ENCODE measurements at places on chromosomes 7 and 10. TPM values are rescaled to one million over a fixed set of nuclear protein-coding genes. Genes with fewer than 3 reads are reported as not detected.
A peak's percentile ranks its signal among the peaks of the same experiment; 100 is the strongest.

RASSF4 gene
- total RNA-seq = 3.8 TPM

DNA sequence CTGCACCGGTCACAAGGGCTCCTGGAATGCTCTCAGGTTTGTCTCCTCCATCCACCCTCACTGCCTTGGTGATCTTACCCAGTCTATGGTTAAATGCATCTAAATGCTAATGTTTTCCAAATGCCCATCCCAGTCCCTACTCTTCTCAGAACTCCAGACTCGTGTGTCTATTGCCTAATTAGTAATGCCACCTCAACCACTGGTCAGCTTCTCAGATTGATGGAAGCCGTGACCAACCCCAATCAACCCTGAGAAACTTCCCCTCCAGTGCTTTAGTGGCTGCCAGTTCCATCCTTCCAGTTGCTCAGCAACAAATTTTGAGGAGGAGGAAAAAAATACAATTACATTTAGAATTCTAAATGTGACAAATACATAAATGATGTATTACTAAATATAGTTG, 18.6 kb downstream of the NUDCD3 start:
- no peak for DNase-seq

DNA sequence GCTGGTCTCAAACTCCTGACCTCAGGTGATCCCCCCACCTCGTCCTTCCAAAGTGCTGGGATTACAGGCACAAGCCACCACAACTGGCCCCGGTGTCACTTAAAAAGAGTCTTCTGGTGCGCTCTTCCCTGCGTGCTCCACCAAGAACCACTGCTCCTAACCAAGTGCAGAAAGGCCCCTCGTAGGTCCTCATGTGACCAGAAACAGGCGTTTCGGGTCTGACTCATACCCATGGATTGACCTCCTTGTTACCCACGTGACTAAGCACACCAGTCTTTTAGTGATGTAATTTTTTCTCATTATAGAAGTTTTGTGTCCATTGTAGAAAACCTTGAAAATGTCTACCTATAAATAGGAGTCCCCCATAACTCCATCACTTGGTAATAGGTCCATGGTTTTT, 13.9 kb downstream of the FKBP6 start:
- DNase-seq = peak; percentile 73

- no peak for DNase-seq
Measured at GRCh38 chr10:66350622-66351399, 575.0 kb upstream of the LRRTM3 start.

DNAJC12 gene
- total RNA-seq = 1.1 TPM

GRCh38 chr10:409408-410040, 274.3 kb downstream of the ZMYND11 start:
- DNase-seq = no peak

DNA sequence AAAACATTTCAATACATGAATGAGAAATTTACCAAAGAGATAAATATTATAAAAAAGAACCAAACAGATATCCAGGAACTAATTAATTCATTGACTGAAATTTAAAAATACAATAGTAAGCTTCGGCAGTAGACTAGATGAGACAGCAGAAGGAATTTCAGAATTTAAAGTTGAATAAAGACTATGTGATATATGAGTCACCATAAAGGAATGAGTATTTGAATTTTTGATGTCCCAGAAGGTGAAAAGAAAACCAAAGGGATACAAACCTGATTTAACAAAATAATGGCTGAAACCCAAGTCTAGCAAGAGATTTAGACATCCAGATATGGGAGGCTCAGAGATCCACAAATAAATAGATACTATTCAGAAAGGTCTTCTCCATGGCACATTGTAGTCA, 623.9 kb upstream of the FOXK1 start:
- no peak for DNase-seq

GRCh38 chr10:49357910-49358309, 38.0 kb downstream of the DRGX start:
- DNase-seq = no peak

GRCh38 chr7:38318241-38318640, 44.8 kb upstream of the TARP start:
- no peak for DNase-seq

DNA sequence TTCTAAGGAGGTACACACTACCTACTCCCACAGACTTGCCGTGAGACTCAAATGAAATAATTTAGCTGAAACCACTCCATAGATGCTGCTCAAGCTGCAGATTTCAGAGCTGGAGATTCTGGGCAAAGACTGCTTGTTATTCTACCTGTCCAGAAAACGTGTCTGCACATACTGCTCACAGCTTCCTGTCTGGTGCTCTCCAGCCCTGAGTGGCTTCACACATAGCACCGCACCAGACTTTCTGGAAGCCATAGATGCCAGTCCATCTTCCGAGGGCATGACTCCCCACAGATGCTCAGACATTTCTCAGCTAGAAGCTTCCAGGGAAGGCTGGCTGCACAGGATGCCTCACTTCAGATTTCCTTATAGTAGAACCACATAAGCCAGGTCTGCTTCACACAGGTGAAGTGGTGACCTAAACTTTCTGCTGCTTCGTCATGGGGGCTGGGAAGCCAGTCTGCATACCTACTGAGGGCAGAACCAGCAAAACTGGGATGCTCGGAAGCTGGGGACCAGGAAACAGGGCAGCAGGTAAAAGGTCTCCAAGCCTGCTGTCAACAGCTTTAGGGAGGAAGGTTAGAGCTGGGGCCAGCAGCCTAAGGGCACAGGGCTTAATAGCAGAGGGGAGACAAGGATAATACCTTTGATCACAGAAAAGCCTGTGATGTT, 18.2 kb downstream of the CCDC6 start:
- DNase-seq = no peak

DNA sequence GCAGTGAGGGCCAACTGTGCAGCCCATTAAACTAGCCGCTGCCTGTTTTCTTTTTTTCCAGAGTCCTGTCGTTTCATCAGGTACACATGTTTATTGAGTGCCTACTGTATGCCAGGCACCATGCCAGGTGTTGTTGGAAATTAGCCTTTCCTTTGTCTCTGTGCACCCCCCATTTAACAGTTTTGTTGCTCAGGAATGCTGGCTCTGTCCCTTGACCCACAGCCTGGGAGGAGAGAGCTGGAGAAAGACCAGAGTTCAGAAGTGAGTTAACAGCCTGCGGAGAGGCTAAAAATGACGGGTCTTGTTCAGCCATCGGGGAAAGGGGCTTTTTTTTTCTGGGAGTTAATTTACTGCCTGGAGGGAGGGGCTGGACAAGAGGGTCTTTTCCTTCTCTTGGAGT, 1.3 kb downstream of the LRMDA start:
- no peak for DNase-seq

DNA sequence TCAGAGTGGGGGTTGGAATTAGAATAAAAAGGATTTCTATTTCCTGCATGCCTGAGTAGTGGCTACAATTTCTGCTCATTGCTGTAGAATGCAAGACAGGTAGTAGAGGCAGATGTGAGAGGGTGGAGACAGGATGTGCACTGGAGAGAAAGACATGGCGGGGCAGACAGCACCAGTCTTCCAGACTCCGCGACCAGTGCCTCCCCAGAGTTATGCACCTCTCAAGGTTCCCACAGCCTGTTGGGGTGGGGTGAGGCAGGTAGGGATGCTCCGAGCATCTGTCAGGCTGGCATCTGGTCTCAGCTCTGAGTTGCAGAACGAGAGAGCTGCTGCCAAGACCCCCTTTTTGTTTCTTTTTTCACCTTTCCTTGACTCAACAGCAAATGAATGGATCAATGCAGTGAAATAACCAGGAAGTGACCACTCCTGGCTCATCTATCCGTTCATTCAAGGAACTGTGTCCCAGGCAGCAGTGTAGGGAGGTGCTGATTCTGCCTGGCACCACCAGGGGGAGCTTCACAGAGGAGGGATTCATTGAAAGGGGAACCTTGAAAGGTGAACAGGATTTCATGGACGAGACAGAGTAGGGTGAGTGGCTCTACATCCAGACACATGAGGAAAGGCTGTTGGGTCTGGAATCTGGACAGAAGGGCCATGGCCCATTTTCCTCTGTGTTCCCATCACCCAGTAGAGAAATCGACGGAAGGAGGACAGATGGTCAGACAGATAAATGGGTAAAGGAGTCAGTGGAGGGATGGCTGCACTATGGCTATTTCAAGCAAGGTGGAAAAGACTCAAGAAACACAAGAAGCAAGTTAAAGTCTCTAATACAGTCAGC, 17.2 kb upstream of the SLC18A3 start:
- DNase-seq = peak; percentile 68

CADPS2 gene
- total RNA-seq = 26.9 TPM

DNA sequence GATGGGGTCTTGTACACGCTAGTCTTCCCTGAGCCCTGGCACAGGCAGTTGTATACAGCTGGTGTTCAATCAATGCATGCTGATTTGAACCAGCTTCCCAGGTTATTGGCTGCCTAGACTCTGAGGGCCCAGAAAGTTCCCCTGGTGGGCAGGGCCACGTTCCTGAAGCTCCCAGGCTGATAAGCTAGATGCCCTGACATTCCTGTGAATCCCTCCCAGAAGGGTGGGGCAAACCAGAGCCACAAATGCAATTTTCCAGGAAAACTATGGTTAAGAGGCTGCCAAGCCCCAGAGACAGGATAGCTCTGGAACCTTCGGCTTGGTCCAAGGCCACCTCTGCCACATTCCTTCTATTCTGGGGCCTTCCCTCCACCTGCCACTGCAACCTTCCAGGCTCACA, 78.2 kb downstream of the FAM53B start:
- peak; percentile 55 for DNase-seq

MBL2 gene
- total RNA-seq = not detected

- DNase-seq = peak; percentile 64
Measured at GRCh38 chr10:124648738-124649137, 95.4 kb downstream of the FAM53B start.

GRCh38 chr10:110672580-110672919, 28.4 kb downstream of the RBM20 start:
- no peak for DNase-seq

GRCh38 chr10:94042001-94042833, 48.5 kb downstream of the PLCE1 start:
- peak; percentile 96 for DNase-seq

- no peak for DNase-seq
Measured at GRCh38 chr7:73537051-73537450, 15.0 kb upstream of the BAZ1B start.

- DNase-seq = peak; percentile 94
Measured at GRCh38 chr10:80497187-80498077, 40.3 kb upstream of the SH2D4B start.

DNA sequence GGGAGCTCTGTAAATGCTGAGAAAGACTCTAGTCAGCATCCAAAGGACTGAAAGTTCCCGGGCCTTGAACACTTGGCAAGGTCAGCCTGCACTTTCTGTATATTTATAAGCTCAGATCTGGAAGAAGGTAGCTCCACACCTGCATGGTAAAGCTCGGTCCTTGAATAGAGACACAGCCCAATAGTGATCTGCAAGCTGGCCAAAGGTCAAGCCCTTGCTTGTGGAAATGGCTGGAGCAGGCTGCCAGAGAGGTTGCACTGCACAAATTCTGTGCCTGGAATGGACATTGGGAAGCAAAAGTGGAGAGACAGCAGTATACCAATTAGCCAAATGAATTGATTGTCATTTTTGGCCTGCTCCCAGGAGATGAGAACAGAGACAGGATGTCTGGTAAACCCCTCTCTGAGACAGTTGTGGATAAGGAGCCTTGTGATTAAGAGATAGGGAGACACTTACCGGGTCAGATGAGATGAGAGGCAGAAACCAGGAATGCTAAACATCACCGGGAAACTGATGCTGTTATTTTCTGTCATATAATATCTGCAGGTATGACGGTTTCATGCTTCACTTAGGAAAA, 8.0 kb upstream of the FRA10AC1 start:
- no peak for DNase-seq

ANKRD61 gene
- total RNA-seq = not detected

GRCh38 chr10:132114953-132115520, 49.3 kb downstream of the JAKMIP3 start:
- no peak for DNase-seq

DNA sequence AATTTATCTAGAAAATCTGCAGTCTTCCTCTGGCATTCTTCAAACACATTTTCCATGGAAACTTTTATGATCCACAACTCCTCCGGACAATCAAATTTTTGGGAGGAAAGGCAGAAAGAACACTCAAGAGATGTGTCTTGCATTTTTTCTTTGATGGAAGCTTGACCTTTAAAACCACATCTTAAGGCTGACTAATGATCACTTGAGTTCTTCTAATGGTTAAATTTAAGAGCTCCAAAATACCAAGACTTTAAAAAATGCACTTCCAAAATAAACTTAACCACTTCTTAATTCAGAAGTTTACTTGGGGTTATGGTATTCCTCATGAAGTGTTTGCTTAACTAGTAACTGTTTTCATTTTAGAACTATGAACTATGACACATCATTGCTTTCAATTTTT, 43.3 kb downstream of the ETV1 start:
- peak; percentile 56 for DNase-seq

GSTK1 gene
- 53.3 TPM for total RNA-seq

COBL gene
- total RNA-seq = not detected

GRCh38 chr7:23294549-23295400, 4.4 kb upstream of the MALSU1 start:
- DNase-seq = no peak

DNA sequence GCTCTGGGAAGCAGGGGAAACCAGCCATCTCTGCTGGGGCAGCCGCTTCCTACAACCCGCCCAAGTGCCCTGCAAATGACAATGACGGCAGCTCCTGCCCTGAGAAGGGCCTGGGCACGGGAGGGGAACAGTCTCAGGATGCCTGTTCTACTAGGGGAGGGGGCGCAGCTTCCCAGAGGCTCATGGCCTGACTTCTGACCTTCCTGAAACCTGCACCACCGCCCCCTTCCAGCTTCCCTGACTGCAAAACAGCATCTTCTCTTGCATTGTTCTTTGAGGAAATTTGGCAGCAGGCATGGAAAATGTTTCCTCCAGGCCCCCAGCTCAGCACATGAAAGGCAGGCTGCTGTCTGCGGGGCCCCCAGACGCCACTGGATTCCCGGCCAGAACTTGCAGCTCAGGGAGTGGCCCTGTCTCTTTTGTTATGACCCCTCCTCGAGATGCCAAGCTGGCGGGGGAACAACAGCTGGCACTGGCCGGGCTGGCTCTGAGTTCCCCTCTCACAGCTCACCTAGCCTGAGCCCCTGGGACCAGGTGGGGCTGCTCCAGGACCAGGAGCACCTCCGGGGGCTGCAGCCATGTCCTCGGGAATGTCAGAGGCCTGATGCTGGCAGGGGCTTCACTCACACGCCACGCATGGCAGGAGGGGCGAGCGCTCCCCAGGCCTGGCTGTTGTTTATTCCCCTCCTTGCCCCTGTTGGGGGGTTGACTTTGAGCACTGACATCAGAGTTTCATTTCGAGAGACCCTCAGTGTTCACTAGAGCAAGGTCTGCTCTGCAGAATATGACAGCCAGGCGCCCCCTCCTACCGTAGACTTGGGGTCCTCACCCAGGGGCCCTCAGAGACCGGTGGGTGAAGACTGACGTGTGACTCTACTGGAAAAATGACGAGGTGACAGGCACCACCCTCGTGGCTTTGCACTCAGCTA, 62.7 kb downstream of the CALML3 start:
- DNase-seq = no peak

POLD2 gene
- 87.9 TPM for total RNA-seq

- DNase-seq = peak; percentile 31
Measured at GRCh38 chr10:53140506-53140905, 367.9 kb upstream of the MBL2 start.

FAM20C gene
- total RNA-seq = 18.2 TPM

DNA sequence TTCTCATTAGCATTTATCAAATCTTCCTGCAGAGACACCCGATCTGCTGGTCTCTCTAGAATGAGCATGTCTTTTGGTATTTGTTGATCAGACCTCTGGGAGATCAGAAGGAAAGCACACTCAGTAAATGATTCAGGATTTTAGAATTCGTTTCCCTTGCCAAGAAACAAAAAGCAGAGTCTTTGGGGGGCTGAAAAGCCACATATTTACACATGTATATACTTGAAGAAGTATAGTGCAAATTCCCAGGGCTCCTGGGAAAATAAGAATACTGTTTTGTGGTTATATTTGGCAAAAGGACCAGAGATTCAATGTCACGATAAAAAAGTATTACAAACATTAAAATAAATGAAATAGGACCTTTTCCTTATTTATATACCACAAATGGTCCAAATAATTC, 100.2 kb downstream of the AGMO start:
- DNase-seq = peak; percentile 82

Measured in fibroblast of the aortic adventitia (primary cell).